ENCODE measurements at places on chromosomes 3 and 15.

DNA sequence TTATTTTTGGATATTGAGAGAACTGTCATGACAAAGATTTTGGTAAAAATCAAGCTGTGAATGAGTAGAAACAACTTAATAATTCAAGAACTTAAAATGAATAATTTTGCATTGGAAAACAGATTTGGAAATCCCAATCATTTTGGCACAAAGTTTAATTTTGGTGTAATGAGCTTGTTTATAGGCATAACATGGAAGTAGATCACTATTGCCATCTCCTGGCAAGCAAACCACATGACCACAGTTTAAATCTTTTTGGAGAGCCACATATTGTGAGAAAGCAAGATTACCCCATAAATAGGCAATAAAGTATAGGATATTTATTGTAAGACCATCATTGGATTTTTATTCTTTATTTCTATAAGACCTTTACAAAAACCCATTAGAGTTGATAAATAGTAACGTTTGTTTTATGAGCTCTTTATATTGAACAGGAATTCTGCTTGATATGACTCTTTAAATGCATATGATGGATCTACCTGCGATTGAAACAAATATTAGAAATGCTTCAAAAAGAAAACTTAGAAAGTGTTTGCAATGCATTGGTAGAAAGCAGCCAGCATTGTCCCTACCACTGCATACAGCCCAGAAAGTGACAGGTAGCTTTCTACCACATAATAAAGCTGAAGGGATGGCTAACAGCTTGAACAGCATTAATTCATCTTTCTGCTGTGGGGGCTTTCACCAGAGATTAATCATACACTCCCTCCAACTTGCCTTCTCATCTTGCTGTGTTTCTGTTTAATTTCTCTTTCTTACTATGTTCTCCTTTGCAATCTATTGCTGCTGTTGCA lies 766.8 kb downstream of the TBL1XR1 start:
- DNase-seq, result no peak

DNA sequence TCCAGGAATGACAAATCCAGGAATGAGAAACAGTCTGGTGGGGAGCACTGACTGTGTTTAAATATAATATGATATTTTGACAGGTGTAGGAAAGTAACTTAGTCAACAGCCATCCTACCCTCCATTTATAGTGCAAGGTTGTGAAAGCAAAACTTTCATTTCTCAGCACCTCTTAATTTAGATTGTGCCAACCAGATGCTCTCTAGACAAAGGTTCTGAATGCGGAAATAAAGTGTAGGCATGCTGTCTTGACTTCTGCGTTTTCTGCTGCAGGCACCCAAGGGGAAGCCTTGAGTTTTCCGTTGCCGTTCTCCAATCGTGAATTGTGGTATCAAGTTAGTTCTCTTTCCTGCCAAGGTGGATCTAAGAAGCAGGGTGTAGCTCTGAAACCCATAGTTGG lies 261.9 kb upstream of the SUCLG2 start:
- DNase-seq, result no peak

DNA sequence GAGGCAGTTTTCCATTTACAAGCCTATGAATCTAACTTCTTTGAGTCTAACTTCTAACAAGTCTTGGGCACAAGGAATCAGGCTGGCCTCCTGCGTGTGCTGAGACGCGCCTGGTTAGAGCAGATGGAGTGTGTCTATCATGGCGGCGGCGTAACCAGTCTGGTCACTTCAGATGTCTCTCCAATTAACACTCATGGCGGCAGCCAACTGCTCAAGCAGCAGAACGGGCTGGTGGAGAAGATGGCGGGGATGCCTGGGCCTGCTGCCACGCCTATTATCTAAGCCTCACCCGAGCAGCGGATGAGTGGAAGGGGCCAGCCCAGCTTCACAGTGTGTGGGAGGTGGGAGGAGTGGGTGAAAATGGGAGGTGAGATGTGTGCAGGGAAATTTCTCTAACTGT lies 246.4 kb upstream of the TPRG1 start:
- DNase-seq, result no peak

DNA sequence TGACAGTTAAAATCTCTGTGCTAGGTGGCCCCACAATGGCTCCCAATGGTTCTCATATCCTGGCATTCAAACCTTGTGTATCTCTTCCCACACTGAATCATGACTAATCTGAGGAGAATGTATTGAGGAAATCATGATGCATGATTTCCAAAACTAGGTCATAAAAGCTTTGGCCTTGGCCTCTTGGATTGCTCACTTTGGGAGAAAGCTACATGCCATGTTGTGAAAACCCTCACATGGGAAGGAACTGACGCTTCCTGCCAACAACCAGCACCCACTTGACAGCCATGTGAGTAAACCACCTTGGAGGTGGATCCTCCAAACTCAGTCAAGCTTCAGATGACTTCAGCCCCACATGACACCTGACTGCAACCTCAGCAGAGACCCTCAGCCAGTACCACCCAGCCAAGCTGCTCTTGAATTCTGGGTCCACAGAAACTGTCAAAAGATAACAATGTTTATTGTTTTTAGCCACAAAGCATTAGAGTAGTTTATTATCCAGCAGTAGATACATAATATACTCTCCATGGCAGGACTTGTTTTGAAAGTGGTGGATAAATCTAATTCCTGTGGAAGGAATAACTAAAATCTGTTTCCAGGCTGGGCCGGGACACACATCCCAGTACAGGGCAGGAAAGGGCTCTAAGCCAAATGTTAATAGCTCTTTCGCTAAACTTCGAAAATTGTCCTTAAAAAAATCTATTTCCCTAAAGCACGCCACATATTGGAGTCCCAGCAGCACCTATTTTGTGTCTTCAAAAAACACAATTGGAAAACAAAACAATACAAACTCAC lies 1.0 kb upstream of the ZNF620 start:
- DNase-seq, result no peak

GRCh38 chr3:170622369-170623159 lies 36.7 kb upstream of the SLC7A14 start:
- DNase-seq, result no peak

DNA sequence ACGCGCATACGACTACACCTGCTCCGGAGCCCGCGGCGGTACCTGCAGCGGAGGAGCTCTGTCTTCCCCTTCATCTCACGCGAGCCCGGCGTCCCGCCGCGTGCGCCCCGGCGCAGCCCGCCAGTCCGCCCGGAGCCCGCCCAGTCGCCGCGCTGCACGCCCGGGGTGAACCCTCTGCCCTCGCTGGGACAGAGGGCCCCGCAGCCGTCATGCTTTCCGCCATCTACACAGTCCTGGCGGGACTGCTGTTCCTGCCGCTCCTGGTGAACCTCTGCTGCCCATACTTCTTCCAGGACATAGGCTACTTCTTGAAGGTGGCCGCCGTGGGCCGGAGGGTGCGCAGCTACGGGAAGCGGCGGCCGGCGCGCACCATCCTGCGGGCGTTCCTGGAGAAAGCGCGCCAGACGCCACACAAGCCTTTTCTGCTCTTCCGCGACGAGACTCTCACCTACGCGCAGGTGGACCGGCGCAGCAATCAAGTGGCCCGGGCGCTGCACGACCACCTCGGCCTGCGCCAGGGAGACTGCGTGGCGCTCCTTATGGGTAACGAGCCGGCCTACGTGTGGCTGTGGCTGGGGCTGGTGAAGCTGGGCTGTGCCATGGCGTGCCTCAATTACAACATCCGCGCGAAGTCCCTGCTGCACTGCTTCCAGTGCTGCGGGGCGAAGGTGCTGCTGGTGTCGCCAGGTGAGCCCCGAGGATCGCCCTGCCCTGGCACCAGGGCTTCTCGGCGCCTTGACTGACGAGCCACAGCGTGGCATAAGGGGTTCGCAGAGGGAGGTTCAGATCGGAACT lies 420 bp downstream of the SLC27A2 start:
- peak; percentile 0 for DNase-seq

- DNase-seq, result no peak
Observed at GRCh38 chr3:177284383-177284881, 87.2 kb upstream of the TBL1XR1 start.

- DNase-seq, result no peak
Observed at GRCh38 chr3:129655291-129655700, 48.8 kb upstream of the PLXND1 start.

GRCh38 chr3:159733194-159733860 lies 255.3 kb upstream of the IL12A start:
- DNase-seq, result no peak

DNA sequence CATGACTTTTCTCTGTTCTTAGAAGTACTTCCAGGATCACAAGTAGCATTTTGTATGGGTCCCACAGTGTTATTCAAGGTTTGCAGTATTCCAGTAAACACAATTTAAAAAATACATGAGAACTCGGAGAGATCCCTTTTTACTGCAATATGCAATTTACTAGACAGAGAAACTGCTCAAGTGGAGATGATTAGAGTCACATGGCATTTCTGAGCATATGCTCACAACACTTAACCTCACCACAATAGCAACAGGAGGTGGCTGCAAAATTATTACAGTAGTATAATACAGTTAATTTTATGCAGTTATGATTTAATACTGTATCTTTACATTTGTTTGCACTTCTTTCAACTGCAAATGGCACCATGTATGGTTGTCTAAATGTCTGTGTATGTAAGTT lies 87.5 kb downstream of the PIK3CB start:
- no peak for DNase-seq

DNA sequence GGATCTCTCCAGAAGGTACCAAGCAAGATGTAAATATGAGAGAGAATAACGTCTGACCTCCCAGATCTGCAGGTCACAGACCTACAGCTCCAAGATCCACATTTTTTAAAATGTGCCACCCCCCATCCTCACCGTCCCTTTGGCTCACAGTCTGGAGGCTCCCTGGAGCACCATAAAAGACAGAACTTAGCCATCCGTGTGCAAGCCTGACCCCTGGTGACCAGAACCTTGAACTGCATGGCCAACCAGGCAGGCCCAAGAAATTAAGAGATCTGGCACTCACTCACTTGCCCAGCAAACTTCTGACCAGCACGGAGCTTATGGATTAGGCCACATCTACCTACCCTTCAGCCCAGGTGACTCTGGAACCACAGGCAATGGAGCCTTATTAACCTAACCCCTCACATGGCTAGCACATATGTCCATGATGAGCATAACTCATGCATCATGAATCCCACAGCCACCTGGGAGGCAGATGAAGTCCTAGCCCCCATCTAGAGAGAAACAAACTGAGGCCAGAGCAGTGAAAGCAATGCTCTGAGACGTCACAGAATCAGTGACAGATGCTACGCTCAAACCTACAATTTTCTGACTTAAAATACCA lies 275.3 kb downstream of the UACA start:
- DNase-seq, result peak; percentile 38

GRCh38 chr15:85950101-85950500 lies 129.6 kb upstream of the AGBL1 start:
- no peak for DNase-seq

DNA sequence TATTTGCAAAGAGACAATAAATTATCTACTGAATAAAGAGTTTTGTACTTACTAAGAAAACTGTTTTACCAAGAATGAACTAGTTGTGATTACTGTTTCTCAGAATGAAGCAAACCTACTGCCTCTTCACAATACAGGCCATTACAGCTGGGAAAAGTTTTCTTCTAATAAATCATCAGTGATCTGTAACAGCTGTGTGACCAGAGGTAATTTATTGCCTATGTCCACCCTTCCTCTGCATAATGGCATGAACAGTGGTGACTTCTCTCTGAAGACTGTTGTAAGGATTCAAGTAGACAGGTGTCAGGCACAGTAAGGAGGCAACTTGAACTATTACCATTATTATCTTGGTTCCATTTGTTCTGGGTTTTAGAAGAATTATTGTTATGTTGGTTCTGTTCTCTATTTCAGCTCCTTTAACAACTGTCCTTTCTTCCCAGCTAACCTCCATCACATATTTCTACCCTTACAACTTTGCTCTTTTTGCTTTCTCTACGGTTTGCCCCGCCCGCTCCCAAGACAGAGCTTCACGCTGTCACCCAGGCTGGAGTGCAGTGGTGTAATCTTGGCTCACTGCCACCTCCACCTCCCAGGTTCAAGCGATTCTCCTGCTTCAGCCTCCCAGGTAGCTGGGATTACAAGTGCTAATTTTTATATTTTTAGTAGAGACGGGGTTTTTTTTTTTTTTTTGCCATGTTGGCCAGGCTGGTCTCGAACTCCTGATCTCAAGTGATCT lies 51.5 kb downstream of the PRKAR2A start:
- no peak for DNase-seq
